IPS DF 19.7 (cell line): ENCODE measurements at places on chromosomes 7 and 10.

GRCh38 chr7:5404421-5404826 lies 19.2 kb downstream of the TNRC18 start:
- DNase-seq: no peak

- no peak for DNase-seq
These were observed 223.2 kb downstream of the MAD1L1 start for GRCh38 chr7:2009541-2010001.

DNA sequence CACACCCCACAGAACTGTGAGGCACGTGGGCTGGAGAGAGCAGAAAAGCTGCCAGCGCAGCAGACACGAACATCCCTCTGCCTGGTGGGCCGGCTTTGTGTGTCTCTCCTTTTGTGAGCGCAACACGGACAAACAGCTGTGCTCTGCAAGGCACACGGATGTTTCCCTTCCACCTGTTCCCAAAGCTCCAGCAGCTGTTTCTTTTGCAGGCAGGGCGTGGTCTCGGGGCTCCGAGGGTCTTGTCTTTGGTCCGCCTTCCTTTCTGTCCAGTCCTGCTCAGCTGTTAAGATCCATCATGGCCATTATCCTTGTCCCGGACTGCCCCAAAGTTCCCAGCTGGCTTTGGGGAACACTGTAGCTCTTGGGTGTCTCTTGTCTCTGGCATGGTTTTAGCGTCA lies 32.7 kb upstream of the SH2B2 start:
- DNase-seq: no peak

DNA sequence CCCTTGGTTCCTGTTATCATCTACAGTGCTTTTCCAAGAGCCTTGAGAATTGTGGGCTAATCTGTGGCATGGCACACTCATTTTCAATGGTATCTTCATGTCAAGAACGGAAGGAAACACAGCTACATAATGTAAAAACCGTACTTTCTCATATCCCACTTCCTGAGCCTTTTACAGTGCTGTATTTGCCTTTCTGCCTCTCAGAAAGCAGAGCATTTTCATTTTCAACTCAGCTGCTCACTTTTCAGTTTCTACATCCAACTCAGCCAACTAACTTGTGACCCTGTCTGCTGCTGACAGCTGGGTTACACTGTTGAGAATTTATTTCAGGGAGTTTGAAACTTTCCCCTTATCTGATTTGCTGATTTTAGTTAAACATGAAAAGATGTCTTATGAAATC lies 875.8 kb upstream of the KCND2 start:
- DNase-seq: no peak

- DNase-seq: no peak
These were observed 53.9 kb downstream of the AP3M1 start for GRCh38 chr10:74096777-74097176.

DNA sequence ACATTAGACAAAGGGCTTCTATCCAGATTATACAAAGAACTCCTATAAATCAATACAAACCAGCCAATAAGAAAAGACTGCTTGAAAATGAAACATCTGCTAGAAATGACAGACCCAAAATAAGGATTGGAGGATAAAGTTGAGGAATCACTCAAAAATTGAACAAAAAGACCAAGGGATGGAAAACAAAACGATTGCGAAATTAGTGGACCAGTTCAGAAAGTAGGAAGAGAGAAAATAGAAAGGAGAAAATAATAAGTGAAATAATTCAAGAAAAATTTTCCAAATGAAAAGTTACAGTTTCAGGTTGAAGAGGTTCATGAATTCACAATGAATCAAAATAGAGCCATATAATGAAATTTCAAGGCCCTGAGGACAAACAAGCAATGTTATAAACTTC lies 115.8 kb upstream of the CTBP2 start:
- no peak for DNase-seq

DNA sequence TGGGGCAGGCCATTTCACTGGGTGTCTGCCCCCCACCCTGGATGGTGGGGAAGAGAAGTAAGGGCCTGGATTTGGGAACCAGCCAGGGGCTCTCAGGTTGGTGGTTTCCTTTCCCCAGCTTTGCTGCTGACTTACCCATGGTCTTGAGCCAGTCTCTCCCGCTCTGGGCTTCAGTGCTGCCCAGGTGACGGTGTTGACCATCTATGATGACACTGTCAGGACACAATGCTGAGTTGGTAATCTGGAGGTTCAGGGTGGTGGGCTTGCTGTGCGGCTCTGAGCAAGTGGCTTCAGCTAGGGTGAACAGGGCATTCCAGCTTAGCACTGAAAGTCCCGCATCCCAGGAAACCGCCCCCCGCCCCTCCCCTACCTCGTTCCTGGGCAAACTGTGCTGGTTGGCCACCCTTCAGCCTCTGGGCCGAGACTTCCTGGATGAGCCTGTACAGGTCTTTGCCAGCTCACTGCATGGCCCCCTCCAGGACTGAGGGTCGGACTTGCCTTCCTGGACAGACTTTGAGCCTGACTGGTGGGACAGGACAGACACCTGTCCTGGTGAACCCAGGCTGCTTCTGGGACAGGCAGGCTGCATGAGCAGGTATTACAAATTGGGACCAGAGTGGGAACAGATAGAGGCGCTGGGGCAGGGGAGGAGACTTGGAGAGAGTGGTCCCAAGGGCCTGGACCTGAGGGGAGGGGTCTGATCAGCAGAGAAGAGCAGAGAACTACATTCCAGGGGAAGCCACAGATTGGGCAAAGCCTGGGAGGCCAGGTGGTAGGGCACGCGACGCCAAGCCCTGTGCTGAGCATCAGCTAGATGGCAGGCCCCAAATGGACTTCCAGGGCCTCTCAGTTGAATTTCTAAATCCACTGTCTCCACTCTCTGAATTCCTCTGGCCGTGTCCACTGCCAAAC lies 19.9 kb upstream of the ZMIZ1 start:
- no peak for DNase-seq

DNA sequence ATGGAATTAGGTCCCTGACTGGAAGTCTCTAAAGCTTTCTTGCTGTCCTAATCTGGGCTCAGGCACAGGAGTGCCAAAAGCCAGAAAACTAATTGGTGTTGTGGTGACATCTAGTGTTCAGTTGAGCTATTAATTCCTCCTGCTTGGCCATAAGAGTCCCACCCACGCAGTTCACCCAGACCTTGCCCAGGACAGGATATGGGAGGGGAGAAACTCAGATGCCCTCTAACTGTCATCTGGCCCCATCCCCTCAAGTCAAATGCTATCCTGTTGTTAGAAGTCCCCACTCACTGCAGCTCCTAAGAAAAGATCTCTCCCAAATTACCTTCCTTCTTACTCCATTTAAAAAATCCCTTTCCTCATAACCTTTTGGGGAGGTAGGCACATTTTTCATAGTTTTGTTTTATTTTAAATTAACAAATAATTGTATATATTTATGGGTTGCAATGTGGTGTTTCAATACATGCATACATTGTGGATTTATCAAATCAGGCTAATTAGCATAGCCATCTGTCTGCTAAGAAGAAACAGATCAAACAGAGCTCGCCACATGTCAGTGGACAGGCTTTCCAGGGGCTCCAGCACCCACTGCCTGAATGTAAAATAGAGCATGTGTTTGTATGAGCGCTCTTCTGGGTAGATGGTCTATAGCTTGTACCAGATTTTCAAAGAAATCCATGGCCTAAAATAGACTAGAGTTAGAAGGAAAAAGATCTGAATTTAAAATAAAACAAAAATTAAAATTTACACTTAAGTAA lies 84.0 kb downstream of the GSAP start:
- peak; percentile 54 for DNase-seq

DNA sequence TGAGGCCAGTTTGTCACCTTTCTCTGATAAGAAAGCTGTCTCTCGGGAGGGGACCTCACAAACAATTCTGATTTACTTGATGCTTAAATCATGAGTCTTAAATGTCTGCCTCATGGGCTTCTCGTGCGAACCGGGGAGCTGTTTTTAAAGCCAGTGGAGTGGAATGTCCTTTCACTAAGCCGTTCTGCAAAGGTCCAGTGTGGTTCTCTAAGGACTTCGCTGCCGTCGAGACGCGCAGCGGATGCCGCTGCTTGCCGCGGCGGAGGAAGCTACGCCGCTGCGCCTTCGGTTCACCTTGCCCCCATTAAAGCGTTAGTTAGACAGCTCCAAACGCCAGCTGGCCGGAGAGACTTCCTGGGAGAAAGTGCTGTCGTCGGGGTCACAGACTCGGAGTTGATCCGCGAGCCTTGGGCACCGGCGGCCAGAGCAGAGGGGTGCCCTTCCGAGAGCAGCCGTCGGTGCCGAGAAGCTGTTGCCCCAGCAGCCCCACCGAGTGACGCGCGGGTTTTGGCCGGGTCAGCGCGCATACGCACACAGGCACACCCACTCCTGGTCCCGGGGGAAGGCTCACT lies 1.3 kb upstream of the HMX3 start:
- no peak for DNase-seq

DNA sequence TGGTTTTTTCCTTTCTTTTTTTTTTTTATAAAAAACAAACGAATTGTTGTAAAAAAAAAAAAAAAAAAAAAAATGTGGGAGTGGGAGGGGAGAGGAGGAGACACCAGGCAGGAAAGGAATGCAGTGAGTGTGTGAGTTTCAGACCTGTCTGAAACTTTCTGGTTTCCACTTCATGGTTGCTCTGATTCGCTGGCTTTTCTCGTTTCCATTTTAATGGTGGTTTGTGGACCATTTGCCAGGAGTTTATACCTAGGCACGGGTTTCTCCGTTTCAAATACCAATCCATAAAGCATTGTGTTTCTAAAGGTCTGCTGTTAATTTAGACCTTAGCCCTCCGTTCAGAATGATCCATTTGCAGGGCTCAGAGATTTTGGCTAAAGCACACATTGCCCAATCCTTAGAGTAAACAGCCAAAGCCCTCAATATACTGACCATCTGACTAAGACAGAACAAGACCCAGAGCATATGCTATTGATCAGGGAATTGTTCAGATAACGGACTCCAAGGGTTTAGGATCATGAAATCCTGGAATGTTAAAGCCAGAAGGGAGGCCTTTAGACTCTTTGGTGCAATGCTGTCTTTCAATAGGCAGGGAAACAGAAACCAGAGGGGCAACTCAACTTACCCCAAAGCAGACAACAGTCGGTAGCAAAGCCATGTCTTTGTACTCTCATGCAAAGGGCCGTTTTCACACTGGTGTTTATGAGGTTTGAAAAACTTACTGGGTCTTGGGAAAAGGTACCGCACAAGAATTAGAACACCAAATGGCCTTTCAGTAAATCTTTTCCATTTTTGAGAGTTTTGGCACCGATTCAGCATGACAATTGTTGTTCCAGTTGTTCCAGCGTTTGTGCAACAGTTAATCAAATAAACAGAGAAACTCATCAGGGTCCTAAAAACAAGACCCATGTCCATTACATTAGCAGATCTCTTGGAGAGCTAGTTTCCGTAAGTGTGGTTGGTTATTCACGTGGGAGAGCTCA lies 94.3 kb upstream of the AGBL3 start:
- no peak for DNase-seq
